Fibroblast of villous mesenchyme (primary cell): ENCODE measurements at places on chromosomes 7 and 10.

- no peak for DNase-seq
Measured at GRCh38 chr7:142717453-142717852, 31.8 kb upstream of the PRSS1 start.

DNA sequence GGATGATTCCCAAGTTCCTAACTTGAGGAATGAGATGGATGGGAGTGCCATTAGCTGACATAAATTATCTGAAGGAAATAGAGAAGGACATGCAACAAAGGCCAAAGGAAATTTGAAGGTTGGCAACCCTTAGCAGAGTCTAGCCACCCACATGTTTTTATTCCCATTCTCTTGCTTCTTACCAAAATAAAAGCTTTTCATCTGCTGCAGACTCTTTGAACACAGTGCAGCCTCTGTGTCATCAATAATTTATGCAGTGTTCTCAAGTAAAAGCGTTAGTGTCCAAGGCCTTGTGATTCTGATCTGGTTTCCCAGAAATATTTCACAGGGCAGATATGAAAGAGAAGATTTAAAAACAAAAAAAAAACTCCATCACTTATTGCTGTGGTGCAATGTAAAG lies 98.5 kb downstream of the ST7 start:
- DNase-seq: no peak

- no peak for DNase-seq
Measured at GRCh38 chr10:127012071-127012768, 107.0 kb downstream of the DOCK1 start.

GRCh38 chr7:151400626-151401315 lies 9.1 kb downstream of the WDR86 start:
- DNase-seq: no peak

GRCh38 chr10:73902351-73902750 lies 8.6 kb upstream of the PLAU start:
- no peak for DNase-seq

GRCh38 chr10:22570733-22571430 lies 143.5 kb downstream of the PIP4K2A start:
- no peak for DNase-seq

DNA sequence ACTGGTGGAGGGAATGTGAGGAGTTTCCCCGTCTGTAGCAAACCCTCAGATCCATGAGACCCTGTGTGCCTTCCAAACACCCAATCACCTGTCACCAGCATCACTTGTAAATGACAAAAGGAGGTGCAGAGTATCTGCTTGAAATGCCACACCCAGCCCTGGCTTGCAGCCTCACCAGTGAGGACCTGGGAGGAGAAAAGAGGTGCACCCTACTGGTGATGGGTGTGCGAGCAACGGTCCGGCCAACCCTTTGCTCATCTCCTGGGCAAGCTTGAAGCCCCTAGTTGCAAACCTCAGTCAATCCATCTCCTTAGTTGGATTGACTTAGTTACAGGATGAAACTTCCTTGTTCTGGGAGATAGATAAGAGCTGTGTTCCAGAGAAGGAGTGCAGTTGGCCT lies 62.4 kb upstream of the WAPL start:
- DNase-seq: no peak

GRCh38 chr7:90587766-90588165 lies 8.4 kb upstream of the CDK14 start:
- no peak for DNase-seq

GRCh38 chr10:70733051-70733450 lies 52.1 kb downstream of the TBATA start:
- DNase-seq: peak; percentile 19

- DNase-seq: no peak
Measured at GRCh38 chr7:6284461-6285360, 12.3 kb upstream of the CYTH3 start.

GRCh38 chr7:141550386-141551093 lies 670 bp upstream of the AGK start:
- DNase-seq: no peak

DNA sequence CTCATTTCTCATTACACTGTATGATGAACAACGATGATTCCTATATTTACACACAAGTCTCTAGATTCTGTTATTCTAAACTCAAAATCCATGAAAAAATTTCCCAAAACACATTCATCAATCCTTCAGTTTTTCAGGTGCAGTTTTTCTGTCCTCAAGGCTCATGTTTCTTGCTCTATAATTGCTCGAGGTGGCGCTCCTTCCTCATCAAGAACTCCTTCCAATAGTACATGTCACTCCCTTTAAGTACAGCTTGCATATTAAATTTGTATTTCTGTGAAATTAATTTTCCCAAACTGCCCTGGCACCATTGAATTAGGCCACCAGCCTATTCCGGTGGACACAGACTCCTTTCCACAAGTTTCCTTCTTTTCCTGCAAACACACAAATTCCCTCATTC lies 188.7 kb upstream of the MINDY3 start:
- no peak for DNase-seq

DNA sequence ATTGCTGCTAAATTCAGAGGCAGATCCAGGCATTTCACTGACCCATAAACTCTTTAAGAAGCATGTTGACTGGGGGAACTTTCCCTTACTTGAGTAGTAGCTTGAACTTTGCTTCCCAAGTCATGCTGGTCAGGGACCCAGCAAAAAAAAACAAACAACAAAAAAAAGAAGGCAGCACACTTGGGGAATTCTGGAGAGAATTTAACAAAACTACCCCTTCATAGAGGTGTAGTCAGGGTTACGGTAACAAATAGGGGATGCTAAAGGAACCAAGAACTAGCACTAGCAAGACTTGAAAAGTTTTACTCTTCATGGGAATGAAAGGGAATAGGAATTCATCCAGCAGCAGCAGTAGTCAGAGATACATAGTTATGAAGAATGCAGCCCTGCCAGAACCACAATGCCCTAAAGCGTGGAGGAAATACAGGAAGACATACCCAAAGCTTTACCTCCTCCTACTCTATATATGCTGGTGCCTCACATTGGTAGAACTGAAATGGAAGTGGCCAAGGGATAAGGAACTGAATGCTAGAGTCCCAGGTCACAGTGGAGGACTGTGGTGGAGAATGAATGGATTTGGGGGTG lies 67.3 kb downstream of the PHYHIPL start:
- no peak for DNase-seq

DNA sequence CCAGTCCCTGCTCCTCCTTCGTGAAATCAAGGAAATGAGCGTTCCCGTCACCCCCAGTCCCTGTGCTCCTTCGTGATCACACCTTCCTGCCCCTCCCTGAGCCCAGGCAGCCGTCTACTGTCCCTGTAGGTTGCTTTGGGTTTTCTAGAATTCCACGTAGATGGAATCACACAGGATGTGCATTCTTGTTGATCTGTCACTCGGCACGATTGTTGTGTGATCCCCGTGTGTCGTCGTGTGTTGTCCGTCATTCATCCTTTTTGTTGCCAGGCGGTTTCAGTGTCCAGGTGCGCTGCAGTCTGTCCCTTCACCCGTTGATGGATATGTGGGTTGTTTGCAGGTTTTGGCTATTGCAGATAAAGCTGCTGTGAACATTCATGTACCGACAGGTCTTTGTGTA lies 9.4 kb downstream of the MTG1 start:
- DNase-seq: no peak

- no peak for DNase-seq
Measured at GRCh38 chr10:101305320-101306241, 48.4 kb upstream of the BTRC start.

DNA sequence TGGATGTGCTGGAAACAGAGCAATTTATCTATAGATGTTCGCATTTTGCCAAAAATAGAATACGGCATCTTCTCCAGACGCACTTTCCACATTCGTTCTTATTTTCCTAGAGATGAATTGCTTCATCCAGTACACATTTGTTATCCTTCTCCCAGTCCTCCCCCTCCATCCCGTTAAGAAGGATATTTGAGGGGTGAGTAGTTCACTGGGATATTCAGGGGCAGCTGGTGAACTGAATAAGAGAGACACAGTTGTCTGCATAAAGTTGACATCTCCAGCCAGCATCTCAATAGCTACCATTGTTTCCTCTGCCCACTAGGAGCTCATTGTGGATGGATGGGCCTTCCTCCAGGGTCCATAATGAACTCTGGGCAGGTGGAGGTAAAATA lies 456.8 kb upstream of the NRP1 start:
- DNase-seq: peak; percentile 17

- peak; percentile 59 for DNase-seq
Measured at GRCh38 chr10:73911553-73912004, 647 bp downstream of the PLAU start.

GRCh38 chr10:9625304-9625703 lies 1392.4 kb upstream of the CELF2 start:
- DNase-seq: peak; percentile 70

- no peak for DNase-seq
Measured at GRCh38 chr7:156095908-156096539, 283.8 kb upstream of the SHH start.

GRCh38 chr7:126016722-126017121 lies 1087.1 kb upstream of the POT1 start:
- DNase-seq: no peak

GRCh38 chr7:150586068-150586784 lies 19.0 kb downstream of the GIMAP4 start:
- no peak for DNase-seq

GRCh38 chr10:79420974-79421688 lies 24.3 kb downstream of the ZCCHC24 start:
- no peak for DNase-seq

GRCh38 chr7:88224601-88225275 lies 4.9 kb upstream of the SRI start:
- DNase-seq: peak; percentile 7

- peak; percentile 71 for DNase-seq
Measured at GRCh38 chr7:40329601-40330153, 194.9 kb downstream of the SUGCT start.

DNA sequence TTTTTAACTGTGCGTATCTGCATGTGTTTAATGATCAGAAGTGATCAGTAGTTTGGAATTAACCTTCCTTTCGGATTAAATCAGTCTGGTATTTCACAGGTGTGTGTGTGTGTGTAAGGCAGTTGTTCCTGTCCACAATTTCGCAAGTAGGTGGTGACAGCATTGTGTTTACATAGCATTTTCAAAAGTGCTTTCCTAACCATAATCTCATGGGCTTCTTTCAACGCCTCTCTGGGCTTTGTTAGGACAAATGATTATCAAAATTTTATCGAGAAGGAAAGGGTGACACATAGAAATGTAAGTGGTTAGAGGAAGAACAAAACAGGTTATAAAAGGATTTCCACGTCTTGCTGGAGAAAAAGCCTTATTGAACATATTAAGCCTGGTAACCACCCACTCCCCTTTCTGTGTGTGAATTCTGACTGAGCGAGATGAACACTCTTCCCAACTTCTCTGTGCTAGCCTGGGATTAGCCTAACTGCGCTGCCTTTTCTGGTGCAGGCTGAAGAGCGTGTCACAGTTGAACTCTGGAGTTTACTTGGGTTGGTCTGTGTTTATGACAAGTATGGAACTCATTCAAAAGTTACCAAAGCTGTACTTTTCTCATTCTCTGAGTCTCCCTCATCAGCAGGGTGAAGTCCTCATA lies 292.3 kb upstream of the PITRM1 start:
- no peak for DNase-seq

- DNase-seq: peak; percentile 7
Measured at GRCh38 chr7:121195874-121196273, 132.9 kb upstream of the WNT16 start.

DNA sequence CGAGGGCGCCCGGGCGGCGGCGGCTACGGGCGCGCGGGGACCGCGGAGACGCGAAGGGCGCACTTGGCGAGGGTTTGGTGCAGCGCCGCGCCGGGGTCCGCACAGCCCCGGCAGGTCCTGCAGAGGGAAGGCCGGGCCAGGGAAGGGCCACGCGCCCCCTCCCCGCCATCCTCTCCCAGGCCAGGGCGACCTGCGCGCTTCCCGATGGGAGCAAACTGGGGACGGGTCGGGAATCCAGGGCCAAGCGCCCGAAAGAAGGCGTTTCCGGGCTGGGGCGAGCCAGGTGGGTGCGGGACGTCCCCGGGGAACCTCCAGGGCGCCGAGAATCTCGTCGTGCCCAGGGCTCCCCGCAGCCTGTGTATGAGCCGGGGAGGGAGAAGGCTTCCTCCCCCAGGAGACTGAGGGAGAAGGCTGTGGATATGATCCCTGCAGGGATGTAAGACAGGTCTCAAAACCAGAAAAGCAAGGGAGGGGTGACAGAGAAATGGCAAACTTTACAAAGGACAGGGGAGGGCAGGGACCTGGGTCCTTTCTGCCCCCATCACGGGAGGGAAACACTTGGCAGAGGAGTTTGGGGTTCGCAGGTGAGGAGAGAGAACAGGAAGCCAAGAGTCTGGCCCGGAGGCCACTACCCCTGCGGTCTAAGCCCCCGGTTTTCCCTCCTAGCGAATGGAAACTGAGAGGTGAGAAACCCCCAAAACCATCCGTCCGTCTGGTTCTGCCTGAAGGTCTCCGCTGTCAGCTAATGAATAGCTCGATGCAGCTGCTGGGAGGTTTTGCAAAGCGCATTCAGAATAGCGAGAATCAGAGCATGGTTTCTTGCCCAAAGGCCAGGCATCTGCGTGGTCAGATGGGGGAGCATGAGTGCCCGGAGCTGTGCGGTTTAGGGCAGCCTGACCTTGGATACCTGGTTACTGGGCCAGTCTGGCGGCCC lies 674 bp downstream of the AMZ1 start:
- no peak for DNase-seq

GRCh38 chr7:94418851-94419250 lies 24.2 kb downstream of the COL1A2 start:
- DNase-seq: no peak

- no peak for DNase-seq
Measured at GRCh38 chr7:140231771-140232491, 55.1 kb upstream of the KDM7A start.

- DNase-seq: peak; percentile 70
Measured at GRCh38 chr7:13989126-13989948, at the start of gene ETV1. TSS of gene ETV1 (minus strand) at chr7:13989666. CDS start at chr7:13989052, 614 bp downstream.

DNA sequence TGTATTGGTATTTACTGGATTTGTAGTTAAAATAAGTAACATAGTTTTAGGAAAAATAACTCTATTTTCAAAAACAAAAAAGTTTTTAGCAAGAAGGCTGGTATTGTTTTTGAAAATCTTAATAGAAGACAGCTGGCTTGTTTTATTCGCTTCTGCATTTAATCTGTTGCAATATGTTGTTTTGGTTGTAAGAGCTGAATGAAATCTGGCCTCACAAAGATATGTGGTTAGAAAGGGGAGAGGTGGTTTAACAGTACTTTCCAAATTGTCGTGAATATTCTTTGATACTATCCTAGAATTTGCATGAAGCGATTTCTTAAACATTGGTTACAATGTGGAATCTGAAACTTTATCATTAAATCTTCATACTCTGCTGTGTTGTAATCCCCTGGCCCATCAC lies 355.9 kb upstream of the FZD8 start:
- DNase-seq: peak; percentile 48

DNA sequence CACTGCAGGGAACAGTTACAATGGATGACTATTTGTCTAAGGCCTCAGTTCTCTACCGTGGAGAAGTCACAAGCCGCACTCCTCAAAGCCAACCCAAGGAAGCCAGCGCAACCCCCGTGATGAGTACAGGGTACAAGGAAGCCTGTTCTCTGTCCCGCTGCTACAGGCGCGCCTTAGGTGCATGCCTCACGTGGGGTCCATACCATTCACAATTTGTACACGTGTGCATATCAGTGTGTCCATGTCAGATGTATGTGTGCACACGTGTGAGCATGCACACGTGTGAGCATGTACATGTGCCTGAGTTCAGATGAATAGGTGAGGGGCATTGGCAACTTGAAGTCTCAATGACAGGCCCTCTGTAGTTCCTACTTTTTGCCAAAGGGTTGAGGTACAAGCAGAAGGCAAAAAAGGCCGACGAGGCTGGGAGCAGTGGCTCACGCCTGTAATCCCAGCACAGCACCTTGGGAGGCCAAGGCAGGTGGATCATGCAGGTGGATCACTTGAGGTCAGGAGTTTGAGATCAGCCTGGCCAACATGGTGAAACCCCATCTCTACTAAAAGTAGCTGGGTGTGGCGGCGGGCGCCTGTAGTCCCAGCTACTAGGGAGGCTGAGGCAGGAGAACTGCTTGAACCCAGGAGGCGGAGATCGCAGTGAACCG lies 62.8 kb downstream of the CTBP2 start:
- DNase-seq: no peak
